Stomach (tissue), 19 donors: ENCODE measurements at places on chromosomes 16 and 17. TPM values are rescaled to one million over a fixed set of nuclear protein-coding genes. Genes with fewer than 3 reads are reported as not detected.

SOX8 gene
- polyA plus RNA-seq: not detected

APOBR gene
- polyA plus RNA-seq: 0.92 TPM

LRRC75A gene
- 2.6 TPM for polyA plus RNA-seq

SLC13A2 gene
- polyA plus RNA-seq: 0.15 TPM

TBC1D3G gene
- not detected for polyA plus RNA-seq

KRT28 gene
- polyA plus RNA-seq: not detected

C17orf78 gene
- not detected for polyA plus RNA-seq

CBX2 gene
- 0.93 TPM for polyA plus RNA-seq

HOXB6 gene
- 7.8 TPM for polyA plus RNA-seq

SERPINF2 gene
- polyA plus RNA-seq: 5.2 TPM

IGSF6 gene
- 0.73 TPM for polyA plus RNA-seq
